ENCODE measurements at places on chromosomes 3 and 15. TPM values are rescaled to one million over a fixed set of nuclear protein-coding genes. Genes with fewer than 3 reads are reported as not detected.

The CYP1A2 gene
- not detected for total RNA-seq

The LRRC2 gene
- 5.2 TPM for total RNA-seq

The CELF6 gene
- total RNA-seq = not detected

The FBXO40 gene
- not detected for total RNA-seq

The THSD4 gene
- 76.4 TPM for total RNA-seq

The CFAP100 gene
- not detected for total RNA-seq

The VPS13C gene
- 80.9 TPM for total RNA-seq

The GXYLT2 gene
- 18.1 TPM for total RNA-seq

The WDR72 gene
- not detected for total RNA-seq

The SLC9C1 gene
- total RNA-seq = not detected

The SLC49A4 gene
- 27.1 TPM for total RNA-seq

The C2CD4B gene
- not detected for total RNA-seq

The PLAAT1 gene
- not detected for total RNA-seq

The SLC25A38 gene
- total RNA-seq = 18.4 TPM

The ZNF774 gene
- total RNA-seq = 1.7 TPM

The IMPG2 gene
- total RNA-seq = 0.32 TPM

The KBTBD8 gene
- 3.5 TPM for total RNA-seq
